Peyer's patch (tissue), 4 donors: ENCODE measurements at places on chromosomes 3 and 15. TPM values are rescaled to one million over a fixed set of nuclear protein-coding genes. Genes with fewer than 3 reads are reported as not detected.

CLRN1 gene
- total RNA-seq: not detected

RPS17 gene
- total RNA-seq: 704 TPM

RASL12 gene
- total RNA-seq: 5.1 TPM

ISL2 gene
- total RNA-seq: not detected

CAMP gene
- not detected for total RNA-seq

RETNLB gene
- total RNA-seq: 21.5 TPM

ATP8B4 gene
- total RNA-seq: 4.9 TPM

LIPH gene
- total RNA-seq: 5.8 TPM

CEP19 gene
- total RNA-seq: not detected

RPS27L gene
- total RNA-seq: 78.4 TPM

CGNL1 gene
- 2.1 TPM for total RNA-seq

CDHR4 gene
- not detected for total RNA-seq

CTSH gene
- 99.9 TPM for total RNA-seq

GCNT3 gene
- total RNA-seq: 94.5 TPM

PGBD4 gene
- 2.9 TPM for total RNA-seq

SLC28A1 gene
- total RNA-seq: 111 TPM

SMCO1 gene
- not detected for total RNA-seq

NDN gene
- 23.2 TPM for total RNA-seq

SCN11A gene
- total RNA-seq: 0.28 TPM

NEIL1 gene
- 110 TPM for total RNA-seq

MKRN3 gene
- total RNA-seq: 1.2 TPM

TERC gene
- total RNA-seq: 78.9 TPM

SERPINI2 gene
- 2.4 TPM for total RNA-seq

TGM4 gene
- total RNA-seq: not detected

CCDC54 gene
- total RNA-seq: not detected
